Stimulated activated memory B cell treated with anti-CD40 and anti-IgM and Interleukin-4, amounts not matched to agents 10 μg/mL and 1 μg/mL and 100 μg/mL, for 72 hours (primary cell): ENCODE measurements at places on chromosomes 2 and 18.

GRCh38 chr2:7014174-7014640 is 97.0 kb downstream of the RNF144A start:
- H3K36me3 ChIP-seq = no peaks in the 10 kb centered on the region
- H3K4me3 ChIP-seq = no peak overlapping the region
- no peak for ATAC-seq
- peaks cover 11% of the 10 kb centered on the region for H3K4me1 ChIP-seq
- no peaks in the 10 kb centered on the region for H3K27me3 ChIP-seq
- H3K27ac ChIP-seq = no peak overlapping the region

- ATAC-seq = no peak
- no peak overlapping the region for H3K27ac ChIP-seq
- no peaks in the 10 kb centered on the region for H3K27me3 ChIP-seq
- H3K4me3 ChIP-seq = peak overlapping the region; percentile 45
- peaks cover 85% of the 10 kb centered on the region for H3K4me1 ChIP-seq
These were observed 18.9 kb downstream of the TET3 start for GRCh38 chr2:74003494-74004211.

DNA sequence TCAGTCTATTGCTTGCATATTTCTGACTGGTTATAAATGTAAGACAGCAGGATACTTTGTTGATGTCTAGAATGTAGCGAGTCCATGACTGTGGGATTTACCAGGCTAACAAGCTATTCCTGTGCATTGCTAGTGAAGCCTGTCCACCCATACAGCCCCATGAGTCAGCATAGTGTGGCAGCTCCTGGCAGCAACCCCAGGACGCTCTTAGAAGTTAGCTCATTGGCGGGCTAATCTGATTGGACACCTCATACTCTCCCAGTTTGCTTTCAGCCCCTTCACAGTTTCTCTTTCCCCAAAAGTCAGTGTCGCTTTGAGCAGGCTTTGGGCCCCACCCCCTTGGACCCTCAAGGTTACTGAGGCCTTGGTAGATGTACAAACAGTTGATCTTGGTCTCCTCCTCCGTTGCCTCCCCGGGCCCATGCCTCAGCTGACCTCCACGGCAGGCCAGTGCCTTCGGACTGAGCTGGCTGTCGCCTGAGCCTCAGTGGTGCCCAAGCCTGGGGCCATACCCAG is 48.0 kb downstream of the COA5 start:
- H3K27me3 ChIP-seq = no peaks in the 10 kb centered on the region
- peak overlapping the region; percentile 75 for H3K27ac ChIP-seq
- peaks cover 35% of the 10 kb centered on the region for H3K4me1 ChIP-seq

DNA sequence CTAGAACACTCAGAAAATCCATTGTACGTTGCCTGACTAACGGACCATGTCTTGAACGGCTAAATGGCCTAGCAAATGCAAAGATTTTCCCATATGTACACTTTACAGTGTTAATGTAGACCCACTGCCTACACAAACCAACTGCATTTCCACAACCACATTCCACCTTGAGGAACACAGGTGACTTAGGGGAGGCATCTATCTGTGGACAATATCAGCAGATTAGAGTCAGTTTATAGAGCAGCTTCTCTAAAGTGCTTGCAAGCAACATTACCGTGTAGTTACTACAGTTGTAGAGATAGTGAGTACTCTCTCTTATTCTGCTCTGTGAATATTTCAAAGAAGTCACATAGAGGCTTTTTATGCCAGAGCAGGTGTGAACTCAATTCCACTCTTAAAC is 139.6 kb downstream of the TCF4 start:
- no peak overlapping the region for H3K27ac ChIP-seq
- no peak for ATAC-seq
- H3K27me3 ChIP-seq = no peaks in the 10 kb centered on the region
- peaks cover 13% of the 10 kb centered on the region for H3K36me3 ChIP-seq
- H3K4me3 ChIP-seq = no peak overlapping the region

DNA sequence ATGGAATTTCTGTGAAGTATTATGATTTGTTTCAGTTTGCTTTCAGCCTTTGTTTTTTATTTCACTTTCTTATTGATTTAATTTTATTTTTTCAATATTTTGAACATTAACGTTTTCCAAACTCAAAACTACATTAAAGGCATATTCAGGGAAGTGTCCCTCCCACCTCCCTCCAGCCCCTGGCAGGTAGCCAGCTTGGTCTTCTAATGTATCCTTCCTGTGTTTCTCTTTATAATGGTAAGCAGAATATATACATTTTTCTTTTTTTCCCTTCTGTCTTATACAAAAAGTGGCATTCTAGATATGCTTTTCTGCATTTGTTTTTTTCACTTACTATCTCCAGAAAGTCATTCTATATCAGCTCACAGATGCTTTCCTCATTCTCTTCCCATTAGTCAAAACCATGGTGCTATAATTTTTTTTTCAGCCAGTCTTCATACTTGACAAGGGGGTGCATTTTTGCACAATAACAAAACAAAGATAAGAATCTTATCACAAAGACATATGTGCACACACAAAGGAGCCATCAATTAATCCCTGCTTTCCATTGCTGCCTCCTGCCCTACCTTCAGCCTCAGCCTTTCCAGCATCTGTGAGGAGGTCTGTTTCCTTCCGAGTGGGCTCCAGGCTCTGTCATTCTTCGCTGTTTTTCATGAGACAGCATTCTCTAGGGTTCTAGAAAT is 33.7 kb upstream of the TMEM177 start:
- no peak for ATAC-seq
- H3K4me1 ChIP-seq = peaks cover 23% of the 10 kb centered on the region
- no peak overlapping the region for H3K27ac ChIP-seq

- no peak overlapping the region for H3K4me3 ChIP-seq
- no peaks in the 10 kb centered on the region for H3K4me1 ChIP-seq
- peaks cover 26% of the 10 kb centered on the region for H3K36me3 ChIP-seq
- ATAC-seq = no peak
These were observed 59.0 kb upstream of the LDLRAD4 start for GRCh38 chr18:13159579-13159978.

DNA sequence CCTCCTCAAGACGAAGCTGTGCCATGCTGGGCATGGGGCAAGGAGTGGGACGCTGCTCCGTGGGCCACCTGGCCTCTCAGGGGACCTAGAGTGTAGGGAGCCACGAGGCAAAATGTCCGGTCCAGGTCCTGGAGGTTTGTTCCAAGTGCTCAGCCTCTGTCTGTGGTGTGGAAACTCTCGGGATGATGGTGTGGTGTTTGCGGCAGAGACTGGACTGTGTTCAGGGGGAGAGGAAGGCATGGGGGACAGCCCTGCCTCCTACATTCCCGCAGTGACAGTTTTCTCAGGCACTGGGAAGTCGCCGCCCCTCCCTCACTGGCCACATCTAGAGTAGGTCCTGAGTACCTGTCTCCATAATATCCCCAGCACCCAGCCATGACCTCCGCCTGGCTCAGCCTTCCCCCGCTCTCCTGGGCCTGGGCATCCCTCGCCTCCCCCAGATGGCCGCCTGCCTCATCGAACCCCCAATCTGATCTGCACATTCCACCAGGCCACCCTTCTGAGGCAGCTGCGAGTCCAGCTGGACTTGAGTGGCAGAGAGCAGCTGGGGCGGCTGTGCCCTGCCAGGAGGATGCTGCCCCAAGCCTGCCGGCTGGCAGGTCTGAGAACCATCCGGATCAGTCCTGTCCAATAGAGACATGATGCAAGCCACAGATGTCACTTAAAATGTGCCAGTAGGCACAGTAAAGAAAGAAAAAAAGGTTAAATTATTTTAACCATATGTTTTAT is 6.2 kb downstream of the KCNIP3 start:
- peaks cover 23% of the 10 kb centered on the region for H3K27me3 ChIP-seq
- ATAC-seq = no peak
- no peak overlapping the region for H3K4me3 ChIP-seq
- H3K27ac ChIP-seq = no peak overlapping the region
- no peaks in the 10 kb centered on the region for H3K4me1 ChIP-seq
- H3K36me3 ChIP-seq = no peaks in the 10 kb centered on the region

GRCh38 chr2:11242542-11243174 is 87.4 kb downstream of the SLC66A3 start:
- H3K36me3 ChIP-seq = peaks cover 23% of the 10 kb centered on the region
- no peaks in the 10 kb centered on the region for H3K27me3 ChIP-seq
- no peak overlapping the region for H3K27ac ChIP-seq
- H3K4me1 ChIP-seq = peaks cover 17% of the 10 kb centered on the region
- ATAC-seq = no peak

- H3K27ac ChIP-seq = peak overlapping the region; percentile 64
- peaks cover 6% of the 10 kb centered on the region for H3K36me3 ChIP-seq
- no peak overlapping the region for H3K4me3 ChIP-seq
- peaks cover 36% of the 10 kb centered on the region for H3K4me1 ChIP-seq
These were observed 36.6 kb downstream of the MYOM1 start for GRCh38 chr18:3183103-3183717.

DNA sequence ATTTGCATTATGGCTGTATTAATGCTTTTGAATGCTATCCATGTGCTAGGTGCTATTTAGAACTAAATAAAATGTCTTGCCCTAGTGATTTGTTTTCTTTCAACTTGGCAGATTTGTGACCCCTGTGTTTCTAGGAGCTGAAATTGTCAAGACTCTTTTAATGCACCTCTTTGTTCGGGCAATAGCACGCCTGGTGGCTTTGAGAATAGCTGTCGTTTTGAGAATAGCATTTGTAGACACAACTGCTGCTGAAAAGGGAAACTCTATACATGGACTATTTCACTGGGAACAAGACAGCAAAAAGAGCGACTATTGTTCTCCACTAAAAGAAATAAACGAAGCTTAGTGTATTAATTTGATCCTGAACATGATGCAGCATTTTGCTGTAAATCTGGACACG is 352.1 kb upstream of the ZNF521 start:
- no peak for ATAC-seq
- no peaks in the 10 kb centered on the region for H3K4me1 ChIP-seq
- no peaks in the 10 kb centered on the region for H3K27me3 ChIP-seq
- no peak overlapping the region for H3K4me3 ChIP-seq

GRCh38 chr2:137009953-137010352 is 244.6 kb downstream of the THSD7B start:
- H3K4me1 ChIP-seq = no peaks in the 10 kb centered on the region
- H3K27me3 ChIP-seq = no peaks in the 10 kb centered on the region
- ATAC-seq = no peak
- H3K4me3 ChIP-seq = no peak overlapping the region

GRCh38 chr2:157853211-157853610 is 22.9 kb downstream of the ACVR1 start:
- no peak overlapping the region for H3K27ac ChIP-seq
- no peak overlapping the region for H3K4me3 ChIP-seq
- H3K27me3 ChIP-seq = no peaks in the 10 kb centered on the region
- H3K4me1 ChIP-seq = no peaks in the 10 kb centered on the region

DNA sequence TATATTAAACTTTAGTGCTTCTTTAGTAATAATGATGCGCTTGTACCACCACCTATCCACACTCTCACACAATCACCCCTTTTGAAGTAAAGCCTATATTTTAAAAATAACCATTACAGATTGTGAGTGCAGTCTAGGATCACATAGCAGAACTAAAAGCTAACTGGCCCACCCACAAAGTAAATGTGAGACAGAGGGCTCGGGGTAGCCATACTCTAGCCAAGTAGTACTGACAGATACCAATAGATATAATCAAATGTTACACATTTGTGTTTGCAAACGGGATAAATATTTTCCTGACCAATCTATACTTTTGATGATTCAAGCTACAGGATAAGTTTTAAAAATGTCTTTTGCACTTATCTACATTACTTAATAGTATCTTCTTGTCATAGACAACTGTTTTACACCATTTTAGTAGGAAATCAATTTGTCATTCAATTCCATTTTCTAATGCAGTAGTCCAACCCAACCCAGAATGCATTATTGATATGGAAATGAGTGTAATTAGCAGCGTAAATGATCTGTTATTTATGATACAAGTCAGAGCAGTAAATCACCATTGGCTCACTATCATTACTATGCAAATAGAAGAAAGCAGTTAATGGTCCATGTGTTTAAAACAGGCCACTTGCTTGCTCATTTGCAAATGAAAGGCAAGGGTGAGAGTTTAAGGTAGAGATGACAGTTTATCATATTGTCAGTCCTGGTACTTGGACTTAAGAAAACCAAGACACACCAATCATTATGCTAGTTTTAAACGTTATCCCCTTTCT is 111.8 kb downstream of the ERBB4 start:
- no peak for ATAC-seq
- H3K4me3 ChIP-seq = no peak overlapping the region
- no peaks in the 10 kb centered on the region for H3K4me1 ChIP-seq
- H3K27ac ChIP-seq = no peak overlapping the region
- H3K36me3 ChIP-seq = no peaks in the 10 kb centered on the region
